Left ventricle myocardium inferior (tissue), 1 donor: ENCODE measurements at places on chromosomes 13 and 19. TPM values are rescaled to one million over a fixed set of nuclear protein-coding genes. Genes with fewer than 3 reads are reported as not detected.

GRCh38 chr19:16207063-16207462 lies 9.4 kb downstream of the AP1M1 start:
- no peak for DNase-seq

DNA sequence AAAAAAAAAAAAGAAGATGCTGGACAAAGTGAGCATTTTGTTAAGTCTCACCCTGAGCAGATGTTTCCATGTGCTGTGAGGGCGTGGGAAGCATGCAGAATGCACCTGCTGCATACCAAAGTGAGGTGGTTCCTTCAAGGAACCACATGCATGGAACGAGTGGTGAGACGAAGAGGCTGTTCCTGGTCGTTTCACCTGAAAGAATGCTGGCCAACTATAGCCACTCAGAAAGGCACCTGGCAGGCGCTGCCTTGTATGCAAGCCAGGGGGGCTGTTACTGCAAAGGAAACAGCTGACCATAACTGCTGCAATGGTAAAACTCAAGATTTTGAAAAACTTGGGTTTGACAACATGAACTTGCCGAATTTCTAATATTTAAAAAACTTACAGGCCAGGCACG lies 14.7 kb downstream of the MIER2 start:
- DNase-seq = no peak

DNA sequence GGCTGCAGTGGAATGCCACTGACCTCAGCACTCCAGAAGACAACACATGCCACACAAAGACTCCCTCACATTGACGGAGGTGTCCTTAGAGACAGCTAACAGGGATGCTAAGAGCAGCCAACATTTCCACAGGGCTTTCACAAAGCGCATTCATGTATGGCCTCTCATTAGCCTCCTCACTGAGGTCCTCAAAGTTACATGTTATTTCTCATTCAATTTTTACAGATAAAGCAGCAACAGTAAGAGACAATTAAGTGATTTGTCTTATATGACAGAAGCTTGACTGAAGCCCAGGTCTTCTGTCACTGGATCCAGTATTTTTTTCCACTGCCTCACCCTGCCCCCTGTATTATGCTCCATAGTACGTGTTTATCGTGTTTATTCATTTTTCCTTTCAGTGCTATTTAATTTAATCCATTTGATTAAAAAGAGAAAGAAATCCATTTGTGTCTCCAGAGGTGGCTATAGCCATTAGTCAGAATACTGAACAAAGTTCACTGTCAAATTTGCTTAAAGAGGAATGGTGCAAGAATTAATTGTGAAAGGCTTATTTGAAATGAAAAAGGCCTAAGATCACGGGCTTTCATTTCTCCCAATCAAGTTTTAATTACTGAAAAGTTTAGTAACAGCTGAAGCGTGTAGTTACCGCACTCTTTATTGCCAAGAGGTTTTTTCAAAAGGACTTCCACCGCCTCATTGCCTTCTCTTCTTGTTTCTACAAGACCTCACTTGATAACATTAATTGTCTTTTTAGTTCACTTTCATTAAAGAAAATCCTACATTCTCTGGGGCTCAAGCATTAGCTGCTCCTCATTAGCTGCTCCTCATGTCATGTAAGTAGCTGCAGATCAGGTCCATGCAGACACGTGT lies 115.0 kb downstream of the COG6 start:
- no peak for DNase-seq

ANGPTL8 gene
- not detected for total RNA-seq

MISP gene
- total RNA-seq = not detected

SIGLEC8 gene
- total RNA-seq = 0.16 TPM

OR10H1 gene
- not detected for total RNA-seq

SEMA6B gene
- 7.2 TPM for total RNA-seq

LILRA2 gene
- total RNA-seq = 1.6 TPM
